Cerebellar cortex (tissue), 1 donor: ENCODE measurements at places on chromosomes 1 and 21.

DNA sequence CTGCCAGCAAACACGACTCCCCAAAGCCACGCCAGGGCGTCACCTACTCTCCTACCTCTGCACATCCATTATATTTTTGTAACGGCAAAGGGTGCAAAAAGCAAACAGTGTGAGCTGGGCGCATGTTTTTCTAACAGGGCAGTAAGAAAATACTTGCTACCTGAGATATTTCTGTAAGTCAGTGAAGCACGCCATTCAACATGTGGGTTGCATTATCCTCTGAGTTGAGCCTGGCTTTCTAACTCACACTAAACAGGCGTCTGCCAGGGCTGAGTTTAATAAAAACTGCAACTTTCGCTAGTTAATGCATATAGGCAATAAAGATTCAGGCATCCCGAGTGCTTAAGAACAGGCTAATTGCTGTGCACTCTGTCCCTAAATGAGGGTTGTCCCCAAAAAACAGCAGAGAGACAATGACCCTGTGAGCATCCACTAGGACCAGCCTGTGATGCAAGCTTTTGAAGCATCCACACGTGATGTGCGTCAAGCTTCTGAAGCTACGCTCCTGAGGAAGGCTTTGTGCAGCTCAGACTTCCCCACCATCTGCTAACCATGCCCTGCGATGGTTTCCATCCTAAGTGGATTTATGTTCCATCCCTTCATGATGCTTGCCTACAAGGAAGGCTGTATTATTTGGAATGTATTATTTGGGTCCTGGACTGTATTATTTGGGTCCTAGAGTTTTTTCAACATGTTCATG lies 70.0 kb upstream of the SIM2 start:
- DNase-seq: no peak

GRCh38 chr1:47223921-47224675 lies 7.9 kb downstream of the TAL1 start:
- DNase-seq: no peak

GRCh38 chr1:181742426-181742825 lies 259.1 kb downstream of the CACNA1E start:
- DNase-seq: no peak

DNA sequence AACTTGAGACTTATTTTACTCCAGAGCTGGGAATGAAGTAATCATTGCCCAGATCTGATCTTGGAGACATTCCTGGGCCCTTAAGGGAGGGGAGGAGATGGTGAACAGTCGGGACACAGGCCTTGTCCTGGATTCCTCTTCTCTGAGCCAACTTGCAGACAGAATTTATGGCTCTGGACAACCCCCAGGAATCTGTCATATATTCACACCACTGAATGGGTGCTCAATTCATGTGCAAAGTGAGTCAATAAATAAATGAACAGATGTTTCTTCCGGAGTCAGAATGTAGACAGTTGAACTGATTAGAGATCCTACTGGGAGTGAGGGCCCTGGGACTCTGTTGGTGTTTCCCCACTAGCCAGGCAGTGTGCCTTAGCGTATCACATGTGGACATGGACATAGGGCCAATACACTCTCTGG lies 2.6 kb downstream of the TUFT1 start:
- no peak for DNase-seq

- no peak for DNase-seq
Measured at GRCh38 chr1:211704543-211704942, 29.1 kb upstream of the NEK2 start.

- peak; percentile 58 for DNase-seq
Measured at GRCh38 chr1:90724926-90725656, 8.0 kb upstream of the BARHL2 start.

DNA sequence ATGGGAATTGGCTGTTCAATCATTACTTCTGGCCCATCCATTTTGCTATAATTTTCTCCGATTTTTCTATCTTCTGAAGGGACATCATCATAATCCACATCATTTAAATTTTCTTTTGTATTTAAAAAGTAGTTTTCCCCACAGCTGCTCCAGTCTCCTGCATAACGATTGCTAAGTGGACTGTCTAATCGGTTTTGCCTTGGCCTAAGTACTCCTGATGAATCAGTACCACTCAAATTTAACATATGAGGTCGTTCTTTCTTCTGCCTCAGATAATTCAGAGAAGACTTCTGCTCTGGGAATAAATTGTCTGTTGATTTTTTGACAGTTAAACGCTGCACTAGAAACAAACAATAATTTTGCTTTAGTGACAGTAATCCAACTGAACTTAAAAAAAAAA lies 41.9 kb downstream of the SYDE2 start:
- DNase-seq: no peak

DNA sequence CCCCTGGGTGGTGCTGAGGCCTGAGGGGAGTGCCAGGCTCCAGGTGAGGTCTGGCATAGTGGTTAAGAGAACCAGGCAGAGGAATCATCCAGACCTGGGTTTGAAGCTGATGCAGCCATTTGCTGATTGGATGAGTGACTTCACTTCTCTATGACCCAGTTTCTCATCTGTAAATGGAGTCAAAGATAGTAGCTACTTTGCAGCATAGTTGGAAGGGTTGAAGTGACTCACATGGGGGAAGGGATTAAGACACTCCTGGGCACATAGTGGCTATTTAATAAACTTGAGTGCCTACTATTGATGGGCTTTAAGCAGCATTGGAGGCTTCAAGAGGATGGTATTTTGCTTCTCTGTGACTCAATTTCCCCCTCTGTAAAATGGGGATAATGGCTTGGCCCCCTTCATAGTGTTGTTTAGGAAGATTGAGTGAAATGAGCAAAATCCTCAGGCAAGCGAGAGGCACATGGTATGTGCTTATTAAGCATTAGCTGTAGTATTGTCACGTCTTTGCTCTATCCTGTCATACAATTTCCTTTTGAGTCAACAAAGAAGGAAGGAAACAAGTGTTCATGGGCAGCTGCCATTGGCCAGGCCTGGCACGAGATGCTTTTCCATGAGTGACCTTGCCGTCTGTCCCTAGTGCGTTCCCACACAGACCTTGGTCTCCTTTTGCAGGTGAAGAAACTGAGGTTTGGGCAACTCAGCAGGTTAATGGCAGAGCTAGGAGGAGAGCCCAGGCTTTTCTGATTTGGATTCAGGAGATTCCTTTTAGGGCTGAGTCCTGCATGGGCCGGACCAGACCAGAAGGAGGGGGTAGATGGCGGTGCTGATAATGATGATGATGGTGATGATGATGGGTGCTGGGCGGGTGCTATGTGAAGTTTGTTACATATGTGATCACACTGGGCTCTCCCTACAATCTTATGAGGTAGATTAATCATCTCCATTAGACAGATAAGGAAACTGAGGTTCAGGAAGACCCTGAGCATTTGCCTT lies 131.1 kb upstream of the WNT4 start:
- DNase-seq: no peak

DNA sequence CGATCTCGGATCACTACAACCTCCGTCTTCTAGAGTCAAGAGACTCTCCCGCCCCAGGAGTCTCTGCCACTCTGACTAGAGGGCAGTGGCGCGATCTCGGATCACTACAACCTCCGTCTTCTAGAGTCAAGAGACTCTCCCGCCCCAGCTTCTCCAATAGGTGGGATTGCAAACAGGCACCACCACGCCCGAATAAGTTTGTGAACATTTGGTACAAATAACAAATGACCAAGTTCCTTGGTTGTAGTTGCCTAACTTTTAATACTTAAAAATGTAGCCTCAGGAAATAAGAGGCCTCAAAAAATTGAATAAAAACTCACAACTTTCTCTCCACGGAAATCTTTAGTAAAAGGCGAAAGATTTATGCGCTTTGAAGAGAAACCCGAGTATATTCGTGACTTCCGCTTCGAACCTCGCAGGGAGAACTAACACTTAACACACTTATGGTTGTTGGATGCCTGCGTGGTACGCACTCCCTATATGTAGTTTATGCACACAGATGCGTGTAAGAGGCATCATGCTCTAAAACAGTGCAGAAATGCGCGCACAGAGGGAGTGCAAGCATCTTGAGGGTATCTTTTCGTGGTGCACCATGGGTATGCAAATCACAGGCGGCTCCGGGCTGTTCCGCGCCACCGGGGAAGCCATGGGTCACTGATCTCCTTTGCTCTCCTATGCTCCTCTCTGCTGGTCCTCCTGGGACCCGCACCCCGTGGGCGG lies 11.4 kb downstream of the BTBD19 start:
- DNase-seq: peak; percentile 94

DNA sequence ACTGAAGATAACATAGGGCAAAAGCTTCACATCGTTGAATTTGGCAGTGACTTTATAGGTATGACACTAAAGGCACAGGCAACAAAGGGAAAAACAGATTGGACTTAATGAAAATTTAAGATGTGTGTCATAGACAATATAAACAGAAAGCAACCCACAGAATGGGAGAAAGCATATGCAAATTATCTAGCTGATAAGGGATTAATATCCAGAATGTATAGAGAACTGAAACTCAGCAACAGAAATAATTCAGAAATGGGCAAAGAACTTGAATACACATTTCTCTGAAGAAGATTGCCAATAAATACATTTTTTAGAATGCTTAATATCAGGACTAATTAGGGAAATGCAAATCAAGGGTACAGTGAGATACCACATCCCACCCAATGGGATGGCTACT lies 55.2 kb upstream of the ANGPTL1 start:
- no peak for DNase-seq

GRCh38 chr21:15455819-15456462 lies 273.8 kb upstream of the USP25 start:
- DNase-seq: no peak

DNA sequence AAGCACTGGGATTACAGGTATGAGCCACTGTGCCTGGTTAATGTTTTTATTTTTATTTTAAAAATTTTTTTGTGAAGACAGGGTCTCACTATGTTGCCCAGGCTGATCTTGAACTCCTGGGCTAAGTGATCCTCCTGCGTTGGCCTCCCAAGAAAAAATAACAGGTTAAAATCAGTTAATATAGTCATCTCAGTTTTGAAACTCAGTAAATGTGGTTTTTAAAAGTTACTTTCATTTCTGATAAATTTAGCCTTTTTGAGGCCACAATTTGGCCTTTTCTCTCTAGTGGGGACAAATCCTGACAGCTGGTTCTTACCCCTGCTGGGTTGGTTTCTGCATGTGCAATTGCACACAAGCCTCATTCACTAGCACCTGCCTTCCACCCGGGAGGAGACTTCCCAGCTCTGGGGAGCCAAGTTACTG lies 13.3 kb downstream of the PMF1 start:
- no peak for DNase-seq

GRCh38 chr1:9164919-9165318 lies 36.0 kb upstream of the GPR157 start:
- DNase-seq: no peak

DNA sequence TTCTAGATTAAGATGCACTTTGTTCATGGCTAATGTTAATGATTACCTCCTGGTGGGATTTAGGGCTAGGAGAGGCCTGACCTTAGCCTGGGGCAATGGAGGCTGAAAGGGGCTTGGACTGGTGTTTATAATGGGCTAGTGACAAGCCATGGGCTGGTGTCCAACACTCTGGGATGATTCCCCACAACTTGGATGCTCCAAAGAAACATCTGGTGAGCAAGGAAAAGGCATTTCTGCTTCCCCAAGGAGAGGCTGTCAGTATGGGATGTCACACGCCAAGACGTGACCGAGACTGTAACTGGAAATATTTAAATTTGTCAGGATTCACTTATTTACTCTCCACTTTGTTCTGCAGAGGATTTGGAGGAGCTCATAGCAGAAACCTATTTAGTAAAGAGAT lies 45.2 kb downstream of the PTPRU start:
- no peak for DNase-seq

DNA sequence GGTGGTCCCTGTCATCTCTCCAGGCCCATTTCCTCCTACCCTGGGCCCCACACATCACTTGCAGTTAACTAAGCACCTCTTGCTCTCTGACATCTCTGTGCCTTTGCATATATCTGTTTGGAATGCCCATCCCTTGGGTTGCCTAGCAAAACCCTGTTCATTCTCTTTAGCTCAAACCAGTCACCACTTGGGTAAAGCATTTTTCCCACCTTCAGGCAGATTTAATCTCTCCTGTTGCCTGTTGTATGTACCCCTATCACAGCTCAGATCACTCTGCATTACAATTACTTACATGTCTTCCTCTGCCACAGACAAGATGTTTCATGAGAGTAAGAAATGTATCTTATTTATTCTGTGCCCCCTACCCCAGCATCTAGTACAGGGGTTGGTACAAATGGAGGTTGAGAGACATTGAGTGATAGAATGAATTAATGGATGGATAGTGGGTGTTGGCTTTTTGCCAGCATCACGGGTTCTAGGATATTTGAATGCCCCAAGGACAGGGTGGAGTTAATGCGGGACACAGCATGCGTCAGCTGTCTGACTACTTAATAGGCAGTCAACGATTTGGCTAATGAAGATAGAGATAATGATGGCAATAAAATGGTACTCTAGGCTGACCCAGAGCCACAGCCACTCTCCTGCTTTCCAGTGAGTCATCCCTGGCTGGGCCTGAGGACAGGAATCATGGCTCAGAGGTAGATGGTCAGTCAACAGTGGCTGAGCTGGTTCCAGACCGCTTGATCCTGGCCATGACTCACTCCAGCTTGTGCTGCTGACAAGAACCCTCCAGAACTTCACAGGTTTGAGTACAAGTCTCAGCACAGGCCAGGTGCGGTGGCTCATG lies 6.5 kb downstream of the NR0B2 start:
- DNase-seq: no peak

- no peak for DNase-seq
Measured at GRCh38 chr1:54792686-54793282, 8.3 kb downstream of the TTC22 start.

GRCh38 chr1:102970496-102971078 lies 137.7 kb downstream of the COL11A1 start:
- DNase-seq: peak; percentile 38

GRCh38 chr1:67213164-67213563 lies 46.9 kb downstream of the IL23R start:
- peak; percentile 44 for DNase-seq

GRCh38 chr1:22654692-22655091 lies 1.7 kb downstream of the C1QB start:
- DNase-seq: no peak

DNA sequence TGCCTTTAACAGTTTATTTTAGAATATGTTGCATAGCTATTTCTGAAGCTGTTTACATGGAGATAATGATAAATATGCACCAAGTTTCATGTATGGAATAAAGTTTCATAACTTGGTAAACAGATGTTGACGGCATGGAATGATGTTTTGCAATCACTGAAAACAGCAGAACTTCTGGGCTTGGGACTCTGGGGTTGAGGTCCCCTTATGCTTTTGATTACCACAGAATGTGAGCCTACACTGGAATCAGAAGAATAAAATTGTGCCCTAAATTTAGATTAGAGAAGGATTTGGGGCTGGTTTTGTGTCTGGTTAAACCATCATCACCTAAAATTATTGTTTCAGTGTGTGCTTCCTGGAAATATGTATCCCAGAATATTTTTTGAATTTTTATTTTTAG lies 11.1 kb downstream of the KRTAP24-1 start:
- no peak for DNase-seq

DNA sequence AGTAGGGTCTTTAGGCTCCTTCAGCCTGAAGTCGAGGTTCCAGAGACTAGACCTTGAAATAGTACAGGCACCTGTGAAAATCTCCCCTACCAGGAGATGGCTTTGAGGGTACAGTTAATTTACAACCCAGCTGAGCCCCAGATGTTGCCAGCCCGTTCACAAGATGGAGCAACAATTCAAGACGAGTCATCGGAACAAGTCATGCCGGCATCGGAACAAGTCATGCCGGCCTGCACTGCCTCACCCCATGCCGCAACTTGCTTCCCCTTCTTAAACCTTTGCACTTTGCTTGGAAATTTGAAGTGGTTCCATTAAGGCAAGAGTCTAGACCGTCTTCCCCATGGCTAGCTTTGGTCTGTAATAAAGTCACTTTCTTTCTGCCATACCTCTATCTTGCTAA lies 16.0 kb downstream of the HHAT start:
- DNase-seq: no peak

- no peak for DNase-seq
Measured at GRCh38 chr1:177270863-177271262, 100.1 kb downstream of the BRINP2 start.

- DNase-seq: no peak
Measured at GRCh38 chr1:167262836-167263235, 42.1 kb downstream of the POU2F1 start.
